ENCODE measurements at places on chromosomes 3 and 15.

- DNase-seq: no peak
Observed at GRCh38 chr3:172137287-172138192, 98.2 kb downstream of the FNDC3B start.

DNA sequence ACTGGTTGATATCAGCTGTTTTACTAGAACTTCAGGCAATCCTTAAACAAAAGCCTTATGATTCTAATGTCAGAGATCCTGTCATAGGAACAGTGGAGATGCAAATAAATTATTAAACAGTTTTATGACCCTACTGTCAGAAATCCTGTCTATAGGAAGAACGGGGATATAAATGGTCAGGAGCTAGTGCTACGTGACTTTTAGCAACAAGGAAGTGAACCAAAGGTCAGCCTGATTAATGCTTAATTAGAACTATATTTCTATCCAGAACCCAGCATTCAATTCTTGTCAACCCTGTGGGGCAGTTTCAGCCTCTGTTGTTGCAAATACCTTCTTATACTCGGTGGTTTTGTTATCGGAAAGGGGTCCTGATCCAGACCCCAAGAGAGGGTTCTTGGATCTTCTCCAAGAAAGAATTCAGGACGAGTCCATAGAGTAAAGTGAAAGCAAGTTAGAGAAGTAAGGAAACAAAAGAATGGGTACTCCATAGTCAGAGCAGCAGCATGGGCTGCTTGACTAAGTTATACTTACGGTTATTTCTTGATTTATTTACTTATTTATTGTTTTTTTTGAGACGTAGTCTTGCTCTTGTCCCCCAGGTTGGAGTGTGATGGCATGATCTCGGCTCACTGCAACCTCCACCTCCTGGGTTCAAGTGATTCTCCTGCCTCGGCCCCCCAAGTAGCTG lies 59.9 kb upstream of the RNU6-1 start:
- peak; percentile 84 for DNase-seq

GRCh38 chr3:107416886-107417285 lies 39.6 kb downstream of the CCDC54 start:
- no peak for DNase-seq

DNA sequence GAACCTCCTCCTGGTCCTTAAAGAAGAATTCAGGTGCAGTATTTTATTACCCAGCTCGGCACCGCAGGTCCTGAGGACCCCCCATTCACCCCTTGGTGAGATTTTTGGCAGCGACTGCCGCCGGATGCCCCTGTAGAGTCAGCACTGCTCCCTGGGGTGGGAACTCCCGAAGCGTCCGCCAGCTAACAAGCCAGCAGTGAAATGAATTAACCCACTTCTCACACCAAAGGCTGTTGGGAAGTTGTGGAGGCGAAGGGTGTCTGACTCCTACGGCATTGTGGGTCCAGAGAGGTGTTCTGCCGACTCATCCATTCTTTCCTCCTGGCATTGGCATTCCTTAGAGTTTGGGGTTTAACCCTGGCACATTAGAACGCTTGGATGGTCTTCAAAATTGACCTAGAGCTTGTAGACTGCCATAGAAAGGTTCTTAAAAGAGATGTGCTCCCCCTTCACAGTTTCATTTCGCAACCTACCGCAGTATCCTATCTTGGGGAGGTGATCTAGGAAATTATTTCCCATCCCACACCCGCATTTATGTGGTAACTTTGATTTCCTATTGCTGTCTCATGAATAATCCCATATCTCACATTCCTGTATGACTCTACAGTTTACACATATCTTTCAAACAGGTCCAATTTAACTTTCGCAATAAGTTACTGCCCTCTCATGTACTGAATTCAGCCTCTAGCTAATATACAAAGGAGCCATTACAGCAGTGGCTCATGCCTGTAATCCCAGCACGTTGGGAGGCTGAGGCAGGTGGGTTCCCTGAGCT lies 879 bp upstream of the EIF5A2 start:
- DNase-seq: peak; percentile 57

DNA sequence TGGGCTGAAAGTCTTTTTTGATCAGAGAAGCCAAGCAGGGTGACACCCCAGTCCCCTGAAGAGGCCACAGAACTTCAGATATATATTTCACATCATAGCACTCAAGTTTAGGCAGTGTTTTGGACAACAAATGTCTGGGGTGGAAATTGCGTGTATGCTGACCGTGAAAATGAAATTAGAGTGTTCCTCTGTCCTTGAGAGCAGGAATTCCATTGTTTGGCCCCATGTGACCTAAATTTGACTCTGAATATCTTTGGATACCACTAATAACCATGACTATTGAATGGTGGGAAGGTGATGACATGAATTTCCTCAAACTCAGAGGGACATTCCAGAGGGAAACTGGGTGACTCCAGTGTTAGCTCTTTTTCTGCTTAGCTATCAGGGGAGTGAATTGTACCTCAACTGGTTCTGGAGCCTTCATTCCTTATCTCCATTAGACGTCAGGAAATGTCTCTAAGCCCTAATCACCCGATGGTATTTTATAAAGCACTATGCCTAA lies 263.5 kb upstream of the RASGRP1 start:
- DNase-seq: no peak

GRCh38 chr3:181952929-181953328 lies 241.2 kb downstream of the SOX2 start:
- no peak for DNase-seq

DNA sequence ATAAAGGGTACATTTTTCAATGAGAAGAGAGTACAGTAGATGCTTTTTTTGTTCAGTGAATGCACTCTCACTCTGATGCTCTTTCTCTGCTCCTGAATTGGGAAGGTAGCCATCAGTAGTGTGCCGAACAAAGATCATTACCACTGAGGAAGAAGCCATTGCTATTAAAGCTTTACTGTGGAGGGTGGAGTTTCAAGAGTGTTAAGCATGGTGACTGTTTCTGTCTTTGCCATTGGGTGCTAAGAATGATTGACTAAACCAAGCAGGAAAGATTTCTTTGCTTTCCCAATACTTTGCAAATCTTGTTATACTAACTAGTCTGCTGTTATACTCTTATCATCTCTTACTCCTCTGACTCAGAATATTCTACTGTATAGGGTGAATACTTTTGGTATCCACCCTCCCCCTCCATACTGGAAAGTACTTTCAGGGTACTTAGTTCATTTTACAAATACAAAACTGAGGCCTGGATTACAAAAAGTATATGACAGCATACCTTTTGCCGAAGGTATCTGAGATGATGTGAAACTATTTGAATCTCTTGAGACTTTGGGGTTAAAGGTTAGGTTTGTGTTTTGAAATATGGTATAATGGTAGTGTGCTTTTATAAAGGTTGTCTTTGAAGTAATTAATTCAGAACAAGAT lies 1.7 kb downstream of the RAB11A start:
- peak; percentile 83 for DNase-seq

DNA sequence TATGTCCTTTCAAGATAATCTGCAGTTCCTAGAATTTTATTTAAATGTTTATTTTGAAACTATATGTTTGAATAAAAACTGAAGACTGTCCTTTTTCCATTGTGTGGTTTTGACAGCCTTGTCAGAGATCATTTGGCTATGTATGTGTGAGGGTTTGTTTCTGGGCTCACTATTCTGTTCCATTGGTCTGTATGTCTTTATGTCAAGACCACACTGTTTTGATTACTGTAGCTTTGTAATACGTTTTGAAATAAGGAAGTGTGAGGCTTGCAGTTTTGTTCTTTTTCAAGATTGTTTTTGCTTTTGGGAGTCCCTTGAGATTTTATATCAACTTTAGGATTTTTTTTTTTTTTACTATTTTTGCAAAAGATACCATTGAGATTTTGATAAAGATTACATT lies 42.0 kb downstream of the PIAS1 start:
- no peak for DNase-seq

DNA sequence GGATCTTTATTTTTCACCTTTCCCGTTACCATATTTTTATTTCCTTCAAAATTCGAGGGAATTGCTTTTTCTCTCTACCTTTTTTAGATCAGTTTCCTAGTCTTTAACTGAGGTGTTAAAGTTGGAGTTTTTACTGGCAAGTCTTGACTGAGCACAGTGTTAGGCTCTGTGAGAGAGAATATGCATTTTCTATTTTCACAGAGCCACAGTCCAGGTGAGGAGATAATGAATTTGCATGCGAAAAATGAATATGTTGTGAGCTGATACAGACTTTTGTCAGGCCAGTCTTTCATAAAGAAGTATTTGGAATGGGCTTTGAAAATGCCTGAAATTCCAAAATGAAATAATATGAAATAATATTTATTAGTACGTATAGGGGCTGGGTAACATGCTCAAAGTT lies 31.9 kb downstream of the MME start:
- no peak for DNase-seq

DNA sequence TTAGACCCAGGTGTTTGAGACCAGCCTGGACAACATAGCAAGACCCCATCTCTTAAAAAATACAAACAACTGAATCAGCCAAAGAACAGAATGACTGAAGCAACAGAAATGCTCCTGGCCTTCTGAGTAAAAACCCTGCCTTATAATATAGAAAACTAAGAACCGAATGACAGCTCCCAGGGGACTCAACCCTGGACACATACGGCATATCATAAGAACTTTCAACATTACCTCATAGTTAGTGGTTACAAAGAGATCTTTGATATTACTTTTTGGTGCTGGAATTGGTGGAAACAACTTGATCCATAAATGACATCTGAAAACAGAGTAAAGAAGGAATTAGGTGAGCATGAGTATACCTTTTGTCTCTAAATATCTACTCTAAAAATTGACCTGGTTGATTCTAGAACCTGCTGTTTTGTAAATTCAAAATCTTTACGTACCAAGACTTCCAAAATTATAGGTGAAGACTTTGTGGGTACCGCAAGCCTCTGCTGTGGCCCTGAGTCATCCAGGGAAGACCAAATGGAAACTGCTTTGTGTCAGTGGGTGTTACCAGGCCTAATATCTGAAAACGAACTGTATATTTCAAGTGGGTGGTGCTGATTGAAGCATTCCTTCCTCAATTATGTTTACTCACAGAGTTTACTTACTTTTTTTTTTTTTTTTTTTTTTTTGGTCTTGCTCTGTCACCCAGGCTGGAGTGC lies 35.5 kb downstream of the IL5RA start:
- DNase-seq: no peak

GRCh38 chr3:111723293-111724215 lies 128.4 kb upstream of the ZBED2 start:
- DNase-seq: no peak

GRCh38 chr3:71681224-71681668 lies 44.0 kb downstream of the EIF4E3 start:
- DNase-seq: peak; percentile 47

DNA sequence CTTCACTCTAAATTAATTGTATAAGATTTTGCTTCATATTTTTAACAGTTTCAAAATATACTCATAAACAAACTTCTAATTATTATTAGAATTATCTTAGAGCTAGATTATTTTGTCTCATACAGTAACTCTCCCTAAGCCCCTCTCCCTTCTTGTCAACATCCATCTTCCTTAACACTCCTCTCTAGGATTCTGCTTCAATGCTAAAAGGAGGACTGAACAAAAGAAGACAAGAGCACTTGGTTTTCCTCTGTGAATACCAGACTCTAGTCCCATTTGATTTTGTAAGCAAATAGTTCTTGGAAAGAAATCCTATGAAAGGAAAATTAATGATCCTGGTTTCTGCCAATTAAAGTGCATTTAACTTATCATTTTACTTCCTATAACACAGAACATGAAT lies 91.8 kb downstream of the KCNMB2 start:
- DNase-seq: no peak

GRCh38 chr3:44722103-44722401 lies 7.4 kb upstream of the ZNF501 start:
- DNase-seq: no peak

DNA sequence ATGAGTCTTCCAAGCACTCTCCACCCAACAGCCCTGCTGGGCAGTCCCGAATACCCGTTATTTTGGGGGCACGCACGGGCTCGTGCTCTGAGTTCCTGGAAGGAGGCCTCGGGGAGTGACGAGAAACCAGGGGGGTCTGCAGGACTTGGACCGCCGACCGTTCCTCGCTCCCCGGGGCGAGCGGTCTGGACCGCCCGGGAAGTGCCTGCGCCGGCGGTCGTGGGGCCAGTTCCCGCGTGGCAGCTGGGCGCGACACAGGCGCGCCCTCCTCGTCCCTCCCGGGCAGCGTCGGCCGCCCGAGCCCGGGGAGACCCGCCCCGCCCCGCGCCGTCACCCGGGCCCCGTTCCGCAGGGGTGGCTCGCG lies 387 bp downstream of the GNB4 start:
- DNase-seq: no peak

- no peak for DNase-seq
Observed at GRCh38 chr3:117820658-117821299, 1111.2 kb downstream of the TUSC7 start.

- no peak for DNase-seq
Observed at GRCh38 chr15:69509131-69509530, 56.5 kb downstream of the RPLP1 start.

DNA sequence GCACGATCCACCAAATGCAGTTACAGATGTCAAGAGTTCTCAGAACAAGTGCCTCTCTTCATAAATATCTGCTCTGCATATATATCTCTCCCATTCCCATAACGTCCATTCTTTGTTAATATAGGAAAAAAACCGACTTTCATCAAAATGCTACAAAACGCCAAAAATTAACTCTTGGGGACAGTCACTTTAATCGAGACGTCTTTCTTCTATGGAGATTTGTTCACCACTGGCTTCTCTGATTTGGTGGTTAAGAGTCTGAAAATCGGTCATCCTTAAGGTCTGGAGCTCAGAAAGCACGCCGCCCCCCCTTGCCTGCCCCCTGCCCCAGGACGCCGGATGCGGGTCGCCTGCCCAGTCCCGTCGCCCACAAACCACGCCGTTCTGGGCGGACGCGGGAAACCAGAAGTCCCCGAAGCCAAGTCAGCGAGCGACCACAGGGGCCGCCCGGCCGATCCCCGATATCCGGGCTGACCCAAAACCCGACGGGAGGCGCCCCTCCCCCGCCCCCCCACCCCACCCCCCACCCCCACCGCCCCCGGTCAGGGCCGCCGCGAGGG lies 252.7 kb downstream of the TJP1 start:
- no peak for DNase-seq

- no peak for DNase-seq
Observed at GRCh38 chr15:96402403-96402802, 71.9 kb downstream of the NR2F2 start.

GRCh38 chr3:149407898-149408297 lies 30.4 kb upstream of the TM4SF1 start:
- DNase-seq: peak; percentile 33

DNA sequence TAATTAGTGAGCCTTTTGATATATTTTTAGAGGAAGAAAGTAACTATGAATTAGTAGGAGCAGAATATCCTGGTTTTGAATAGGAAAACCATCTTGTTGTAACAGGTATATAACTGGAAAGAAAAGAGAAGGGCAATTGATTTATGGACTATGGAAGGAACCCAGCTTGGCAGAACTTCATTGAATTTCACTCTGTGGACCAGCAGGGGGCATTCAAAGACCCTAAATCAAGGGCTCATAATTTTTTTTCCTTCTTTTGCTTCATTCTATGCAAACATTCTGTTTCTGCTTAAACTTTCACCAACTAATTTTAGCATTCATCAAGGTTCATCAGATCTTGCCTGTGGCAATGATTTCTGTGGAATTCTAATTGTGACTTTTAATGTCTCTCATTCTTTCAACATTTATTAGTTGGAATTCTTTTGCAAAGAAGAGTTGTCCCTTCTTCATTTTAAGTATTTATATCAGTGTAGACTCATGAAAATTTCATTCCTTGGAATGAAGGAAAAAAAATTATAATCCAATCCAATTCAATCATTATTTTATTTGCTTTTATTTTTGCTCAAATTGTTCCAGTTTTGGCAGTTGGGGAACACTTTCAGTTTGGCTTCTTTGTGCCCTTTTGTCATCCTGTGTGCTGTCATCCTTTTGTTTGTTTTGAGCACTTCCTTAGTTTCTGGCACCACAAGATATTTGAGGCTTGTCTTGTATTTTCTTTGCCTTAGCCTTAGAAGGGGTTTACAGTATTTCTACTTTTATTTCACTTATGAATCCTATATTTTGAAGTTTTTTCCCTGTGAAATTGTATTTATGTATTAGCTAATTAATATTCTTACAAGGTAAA lies 30.4 kb downstream of the NXPE3 start:
- DNase-seq: peak; percentile 45
